A549 treated with GW870086 at 1 μM for 4 hours (cell line): ENCODE measurements at places on chromosomes 16 and 17. TPM values are rescaled to one million over a fixed set of nuclear protein-coding genes. Genes with fewer than 3 reads are reported as not detected.

SPATA22 gene
- total RNA-seq, result not detected in 5 replicates

NAGS gene
- total RNA-seq, result 0.69 to 1.5 TPM (median 1.2 TPM) in 5 replicates

ARL6IP1 gene
- 240 to 460 TPM (median 297 TPM) in 5 replicates for total RNA-seq

MEIOC gene
- 1.3 to 3.7 TPM (median 2.4 TPM) in 5 replicates for total RNA-seq

C16orf92 gene
- not detected in 5 replicates for total RNA-seq

NLRC5 gene
- total RNA-seq, result 3.3 to 4.9 TPM (median 4.1 TPM) in 5 replicates

STX4 gene
- 57.2 to 70.6 TPM (median 65.1 TPM) in 5 replicates for total RNA-seq

FBXO39 gene
- total RNA-seq, result not detected in 5 replicates

KLHL10 gene
- not detected in 5 replicates for total RNA-seq

CCDC78 gene
- 4.2 to 7.7 TPM (median 5.6 TPM) in 5 replicates for total RNA-seq

ST6GALNAC2 gene
- 0.10 to 0.67 TPM (median 0.47 TPM) in 5 replicates for total RNA-seq

XPO6 gene
- 73.6 to 100 TPM (median 93.3 TPM) in 5 replicates for total RNA-seq
